Stimulated activated CD4-positive, alpha-beta T cell treated with anti-CD3 and anti-CD28 coated beads, Interleukin-15, amount 100 ng/mL, for 48 hours (primary cell): ENCODE measurements at places on chromosomes 12 and 14.

DNA sequence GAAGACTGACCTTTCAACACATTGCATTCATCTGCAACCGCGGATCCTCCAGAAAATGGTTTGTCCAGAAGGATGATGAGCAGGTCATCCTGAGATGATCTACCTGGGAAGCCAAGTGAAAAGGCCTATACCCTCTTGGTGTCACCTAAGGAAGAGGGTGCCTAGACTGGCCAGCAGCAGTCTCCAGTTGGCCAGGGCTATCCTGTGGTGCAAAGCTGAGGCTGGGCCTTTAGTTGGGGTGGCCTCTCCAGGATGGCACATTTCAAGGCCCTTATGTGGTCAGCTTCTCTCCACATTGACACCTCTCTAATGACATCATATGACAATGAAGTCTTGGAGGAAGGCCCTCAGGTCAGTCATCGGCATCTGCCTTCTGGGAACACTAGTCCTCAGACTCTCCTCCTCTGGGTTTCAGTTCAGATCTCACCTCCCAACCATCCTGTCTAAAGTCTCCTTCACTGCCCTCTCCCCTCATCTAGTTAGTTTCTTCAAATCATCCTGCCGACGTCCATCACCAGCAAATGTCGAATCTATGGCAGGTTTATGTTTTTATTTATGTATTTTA lies 3.3 kb upstream of the SLC22A17 start:
- no peak for DNase-seq

GRCh38 chr12:131097202-131098177 lies 143.8 kb downstream of the ADGRD1 start:
- no peak for DNase-seq

GRCh38 chr12:40033242-40033630 lies 72.6 kb downstream of the SLC2A13 start:
- no peak for DNase-seq

- no peak for DNase-seq
Observed at GRCh38 chr12:124847113-124848074, 16.3 kb downstream of the SCARB1 start.

GRCh38 chr14:89215114-89215513 lies 201.9 kb downstream of the FOXN3 start:
- DNase-seq, result no peak

- DNase-seq, result no peak
Observed at GRCh38 chr14:94992046-94992445, 165.3 kb downstream of the DICER1 start.
